ENCODE measurements at places on chromosomes 5 and 9. TPM values are rescaled to one million over a fixed set of nuclear protein-coding genes. Genes with fewer than 3 reads are reported as not detected.

- no peak for DNase-seq
These were observed 386.1 kb upstream of the KIF2A start for GRCh38 chr5:61919920-61920319.

- no peak for DNase-seq
These were observed 1028.5 kb upstream of the CDH9 start for GRCh38 chr5:28066856-28067255.

GRCh38 chr5:51468196-51468595 is 84.9 kb downstream of the ISL1 start:
- DNase-seq: no peak

DNA sequence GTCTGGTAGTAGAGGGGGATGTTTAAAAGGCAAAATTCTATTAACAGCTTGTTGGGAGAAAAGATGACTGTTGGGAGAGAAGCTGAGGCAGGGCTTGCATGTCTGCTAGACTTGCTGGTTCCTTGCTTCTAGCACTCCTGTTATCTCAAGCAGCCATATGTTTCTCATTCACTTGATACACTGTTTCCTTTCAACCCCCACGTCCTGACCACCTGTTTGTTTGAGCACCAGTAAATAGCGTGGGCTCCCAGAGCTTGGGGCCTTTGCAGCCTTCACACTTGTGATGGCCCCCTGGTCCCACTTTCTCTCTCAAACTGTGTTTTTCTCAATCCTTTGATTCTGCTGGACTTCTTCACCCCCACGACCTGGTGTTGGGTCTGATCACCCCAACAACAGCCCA is 111.7 kb upstream of the TMEM161B start:
- no peak for DNase-seq

DNA sequence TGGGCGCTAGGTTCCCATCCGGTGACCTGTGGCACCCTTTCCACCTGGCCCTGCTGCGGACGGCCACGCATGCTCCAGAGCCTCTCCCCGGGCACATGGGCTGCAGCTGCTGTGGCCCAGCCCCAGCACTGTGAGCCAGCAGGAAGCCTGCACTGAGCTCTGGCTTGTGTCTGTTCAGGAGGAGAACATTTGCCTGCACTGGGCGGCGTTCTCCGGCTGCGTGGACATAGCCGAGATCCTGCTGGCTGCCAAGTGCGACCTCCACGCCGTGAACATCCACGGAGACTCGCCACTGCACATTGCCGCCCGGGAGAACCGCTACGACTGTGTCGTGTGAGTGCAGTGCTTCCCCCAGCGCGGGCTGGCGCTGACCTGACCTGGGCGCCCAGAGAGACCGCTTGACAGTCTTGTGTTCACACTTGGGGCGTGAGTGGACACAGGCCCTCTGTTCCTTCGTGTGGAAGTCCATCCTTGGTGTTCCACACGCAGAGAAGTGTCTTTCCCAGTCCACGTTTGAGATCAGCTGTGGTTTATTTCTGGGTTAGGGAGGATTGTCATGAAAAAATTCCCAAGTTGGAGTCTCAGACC is 66.2 kb upstream of the CACNA1B start:
- no peak for DNase-seq

Gene LCN9
- total RNA-seq: not detected

Gene SLC6A19
- not detected for total RNA-seq

Gene RNF183
- not detected for total RNA-seq

Data from NCI-H460 (cell line).